NCI-H1694 (cell line): ENCODE measurements at places on chromosomes 1 and 21.

GRCh38 chr1:245313576-245313975 is 158.8 kb downstream of the KIF26B start:
- no peak for DNase-seq

DNA sequence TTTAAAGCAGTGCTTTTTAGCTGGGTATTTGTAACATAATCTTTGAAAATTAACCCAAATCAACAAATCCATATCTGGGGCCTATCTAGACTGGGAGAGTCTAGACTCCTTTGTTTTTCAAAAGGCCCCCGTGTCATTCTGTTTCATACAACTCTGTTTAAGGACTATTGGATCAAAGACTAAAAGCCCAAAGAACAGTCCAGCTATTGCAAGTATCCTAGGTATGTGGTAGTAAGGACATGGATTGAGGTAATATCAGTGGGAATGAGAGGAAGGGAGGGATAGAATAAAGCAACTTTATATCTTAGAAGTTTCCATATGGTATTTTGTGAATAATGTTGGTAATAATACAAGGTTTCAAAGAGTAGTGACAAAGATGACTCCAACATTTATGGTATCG is 18.2 kb downstream of the KIF1B start:
- DNase-seq, result no peak

DNA sequence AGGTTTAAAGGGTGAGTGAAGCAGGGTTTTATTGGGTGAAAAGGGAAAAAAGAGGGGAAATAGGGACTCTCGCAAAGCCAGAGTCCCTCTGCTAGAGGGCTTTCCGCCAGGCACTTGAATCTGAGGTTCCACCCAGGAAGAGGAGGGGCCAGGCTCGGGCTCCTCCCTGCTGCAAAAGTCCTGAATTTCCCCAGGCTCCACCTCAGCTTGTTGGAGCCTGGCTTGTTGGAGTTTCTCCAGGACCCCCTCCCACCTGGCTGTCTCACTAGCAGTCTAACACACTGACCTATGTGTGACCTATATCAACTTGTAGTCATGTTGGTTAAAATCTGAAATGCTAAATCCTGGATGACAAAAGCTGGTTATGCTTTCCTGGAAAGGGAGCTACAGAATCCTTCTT is 25.5 kb downstream of the GBP2 start:
- DNase-seq, result no peak

DNA sequence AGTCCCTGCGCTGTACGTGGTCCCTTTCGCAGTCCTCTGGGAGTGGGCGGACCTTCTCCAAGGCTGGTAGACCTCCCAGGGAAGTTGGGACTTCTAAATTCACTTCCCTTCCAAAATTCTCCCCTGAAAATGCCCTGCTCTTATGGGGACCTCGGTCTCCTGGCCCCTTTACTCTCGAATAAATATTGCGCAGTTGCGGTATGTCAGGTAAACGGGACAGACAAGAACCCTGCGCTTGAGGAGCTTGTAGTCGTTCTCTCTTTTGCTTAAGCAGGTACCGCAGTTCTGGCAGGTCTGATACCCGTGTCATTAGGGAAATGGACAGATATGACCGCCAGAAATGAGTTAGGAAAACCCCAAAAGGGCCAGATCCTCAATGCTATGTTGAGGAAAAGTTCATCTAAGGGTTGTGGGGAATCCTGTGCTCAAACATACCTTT is 561 bp downstream of the KIF2C start:
- DNase-seq, result no peak

GRCh38 chr21:44288251-44289110 is 2.8 kb downstream of the AIRE start:
- DNase-seq, result no peak

DNA sequence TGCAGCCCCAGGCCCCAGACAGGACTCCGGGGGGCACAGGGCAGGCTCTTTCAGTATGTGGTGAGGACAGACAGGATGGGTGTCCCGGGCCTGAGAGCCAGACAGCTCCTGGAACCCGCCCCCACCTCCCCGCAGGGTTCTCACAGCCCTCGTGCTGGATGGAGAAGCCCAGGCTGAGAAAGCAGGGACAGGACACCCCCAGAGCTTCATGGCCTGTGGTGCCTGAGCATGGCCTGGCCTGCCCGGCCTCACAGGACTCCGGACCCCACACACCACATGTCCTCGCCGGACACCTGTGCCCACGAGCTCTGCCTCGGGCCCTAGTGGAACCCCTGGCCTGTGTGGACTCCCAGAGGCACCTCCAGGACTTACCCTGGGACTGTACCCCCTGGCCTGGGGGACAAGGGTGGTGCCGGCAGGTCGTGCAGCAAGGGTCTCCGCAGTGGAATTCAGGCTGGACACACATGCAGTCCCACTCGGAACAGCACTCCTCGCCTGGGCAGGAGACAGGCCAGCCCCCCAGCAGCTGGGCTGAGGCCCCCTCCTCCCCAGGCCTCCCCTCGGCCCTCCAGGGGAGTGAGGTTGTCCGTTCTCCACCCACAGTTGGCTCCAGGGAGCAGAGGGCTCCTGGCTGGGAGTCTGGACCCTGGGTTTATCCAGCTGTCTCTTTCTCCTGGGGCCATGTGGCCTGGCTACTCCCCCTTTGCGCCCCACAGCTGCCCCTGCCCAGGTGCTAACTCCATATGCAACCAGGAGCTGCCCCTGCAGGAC is 1.2 kb downstream of the TNFRSF18 start:
- DNase-seq, result no peak

- no peak for DNase-seq
These were observed 22.6 kb downstream of the PRDM15 start for GRCh38 chr21:41856572-41856971.

DNA sequence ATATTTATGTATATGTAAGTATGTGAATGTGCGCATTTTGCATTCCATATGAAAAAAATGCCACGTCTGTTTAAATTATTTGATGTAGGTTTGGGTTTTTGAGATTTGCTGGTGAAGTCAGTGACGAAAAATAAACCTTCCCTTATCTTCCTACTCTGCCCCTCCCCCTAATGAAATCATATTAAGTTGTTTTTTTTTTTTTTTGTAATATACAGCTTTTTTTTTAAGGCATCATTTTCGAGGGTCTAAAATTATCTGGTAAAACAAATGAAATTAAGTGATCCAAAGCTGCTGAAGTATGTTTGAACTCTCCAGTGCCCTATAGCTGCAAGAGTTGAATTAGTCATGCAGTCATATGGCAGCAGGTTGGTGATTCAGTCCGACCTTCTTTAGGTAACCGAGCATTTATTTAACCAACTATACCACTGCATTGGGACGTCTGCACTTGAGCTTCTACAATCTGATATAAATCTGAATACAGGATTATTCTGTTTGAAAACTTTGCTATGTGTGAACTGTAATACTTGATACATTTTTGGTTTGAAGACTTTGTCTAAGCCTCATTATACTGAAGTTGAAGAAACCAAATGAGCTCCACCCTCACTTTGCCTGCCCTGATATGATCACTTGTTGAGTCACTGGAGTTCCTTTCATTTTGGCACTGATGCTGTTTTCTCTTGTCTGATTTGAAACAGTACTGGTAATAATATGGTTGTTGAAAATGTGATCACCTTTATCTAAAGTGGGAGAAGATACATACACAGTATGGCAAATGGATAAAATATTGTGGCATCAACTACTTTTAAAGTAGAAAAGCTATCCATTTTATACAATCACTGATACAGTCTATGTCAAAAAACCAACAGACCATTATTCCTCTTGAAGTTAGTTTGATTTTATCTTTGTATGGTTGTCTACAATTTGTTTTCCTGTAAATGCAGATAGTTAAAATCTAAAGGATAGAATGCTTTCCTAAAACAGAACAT is 11.7 kb downstream of the PDIK1L start:
- DNase-seq, result no peak

GRCh38 chr21:46095814-46096595 is 1.9 kb upstream of the COL6A2 start:
- DNase-seq, result no peak

- DNase-seq, result peak; percentile 68
These were observed 370.8 kb downstream of the RWDD3 start for GRCh38 chr1:95604771-95605170.

DNA sequence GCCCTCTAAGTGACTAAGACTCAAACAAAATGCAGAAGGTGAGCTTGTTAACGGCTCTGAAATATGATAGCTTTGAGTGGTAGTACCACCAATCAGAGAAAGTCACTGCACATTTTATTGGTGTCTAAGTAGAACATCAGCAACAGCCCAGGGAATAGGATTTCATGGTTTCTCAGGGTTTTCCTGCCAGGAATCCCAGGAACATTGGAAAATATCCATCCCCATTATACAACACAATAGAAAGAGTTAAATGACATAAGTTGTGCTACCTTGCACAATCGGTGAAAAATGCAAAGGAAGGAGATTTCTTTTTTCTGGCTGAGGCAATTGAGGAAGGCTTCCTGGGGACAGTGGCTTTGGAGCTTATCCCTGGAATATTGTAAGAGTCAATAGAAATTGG is 283.1 kb downstream of the HLX start:
- DNase-seq, result no peak

- peak; percentile 69 for DNase-seq
These were observed 81.4 kb upstream of the BACE2 start for GRCh38 chr21:41086569-41086968.
